ENCODE measurements at places on chromosomes 2 and 18.

DNA sequence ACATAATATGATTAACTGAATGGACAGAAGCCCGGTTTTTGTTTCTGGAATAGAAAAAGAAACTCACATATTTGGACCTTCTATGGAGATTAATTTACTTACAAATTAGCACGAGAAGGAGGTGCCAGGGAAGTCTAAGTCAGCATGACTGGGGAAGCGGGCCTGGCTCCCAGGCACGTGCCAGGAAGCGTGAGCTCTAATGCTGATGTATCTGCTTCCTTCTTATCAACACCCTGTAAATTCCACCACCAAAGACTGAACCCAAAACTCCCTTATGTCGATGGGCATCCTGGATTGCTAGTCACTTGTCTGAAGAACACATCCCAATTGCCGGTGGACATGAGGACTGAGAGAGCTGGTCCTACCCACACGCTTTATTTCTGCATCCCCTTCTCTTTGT, 134.5 kb downstream of the GALNT14 start:
- no peak for DNase-seq

GRCh38 chr2:146527166-146527565, 1317.7 kb upstream of the ACVR2A start:
- DNase-seq = no peak

GRCh38 chr2:105379741-105380186, 19.1 kb downstream of the FHL2 start:
- DNase-seq = no peak

DNA sequence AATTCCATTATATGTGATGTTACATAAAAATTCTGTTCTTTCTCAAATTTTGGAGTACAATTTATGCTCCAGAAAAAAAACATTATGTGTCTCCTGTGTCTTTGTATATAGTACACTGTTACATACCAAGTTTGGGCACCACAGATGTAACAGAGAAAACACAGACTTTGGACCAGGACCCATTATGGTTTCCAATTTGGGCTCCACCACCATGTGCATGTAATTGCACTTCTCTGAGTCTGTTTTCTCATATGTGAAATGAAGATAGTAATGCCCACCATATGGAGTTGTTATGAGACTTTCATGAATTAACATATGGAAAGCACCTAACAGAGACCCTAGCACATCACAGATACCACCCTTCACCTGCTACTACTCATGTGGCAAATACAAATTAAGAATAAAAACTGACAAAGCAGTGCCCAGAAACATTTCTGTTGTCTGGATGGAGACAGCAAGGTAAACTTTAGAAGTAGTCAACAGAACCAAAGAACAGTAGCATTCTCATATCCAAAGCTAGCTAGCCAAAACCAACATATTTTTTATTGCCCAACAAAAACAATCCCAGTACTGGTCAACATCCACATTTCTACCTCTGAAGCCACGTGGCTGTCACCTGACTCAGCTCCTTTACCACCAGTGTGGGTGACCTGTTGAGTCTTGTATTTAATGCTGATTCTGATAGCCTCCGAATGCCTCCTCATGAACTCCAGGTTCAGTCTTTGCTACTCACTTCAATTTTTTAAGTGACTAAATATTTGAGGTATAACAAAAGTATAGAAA, 42.9 kb downstream of the ANTXR1 start:
- DNase-seq = no peak

- no peak for DNase-seq
Observed at GRCh38 chr2:191907091-191907490, 60.2 kb upstream of the CAVIN2 start.

DNA sequence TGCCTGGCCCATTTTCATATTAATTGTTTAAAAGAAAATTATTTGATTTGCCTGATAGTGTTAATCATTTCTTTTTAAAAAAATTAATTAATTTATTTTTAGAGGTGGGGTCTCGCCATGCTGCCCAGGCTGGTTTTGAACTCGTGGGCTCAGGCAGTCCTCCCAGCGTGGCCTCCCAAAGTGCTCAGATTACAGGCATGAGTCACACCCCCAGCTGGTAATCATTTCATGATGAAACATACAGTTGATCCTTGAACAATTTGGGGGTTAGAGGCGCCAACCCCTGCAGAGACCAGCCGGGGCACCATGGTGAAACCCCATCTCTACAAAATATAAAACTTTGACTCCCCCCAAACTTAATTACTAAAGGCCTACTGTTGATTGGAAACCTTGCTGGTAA, 7.9 kb downstream of the GPN1 start:
- no peak for DNase-seq

DNA sequence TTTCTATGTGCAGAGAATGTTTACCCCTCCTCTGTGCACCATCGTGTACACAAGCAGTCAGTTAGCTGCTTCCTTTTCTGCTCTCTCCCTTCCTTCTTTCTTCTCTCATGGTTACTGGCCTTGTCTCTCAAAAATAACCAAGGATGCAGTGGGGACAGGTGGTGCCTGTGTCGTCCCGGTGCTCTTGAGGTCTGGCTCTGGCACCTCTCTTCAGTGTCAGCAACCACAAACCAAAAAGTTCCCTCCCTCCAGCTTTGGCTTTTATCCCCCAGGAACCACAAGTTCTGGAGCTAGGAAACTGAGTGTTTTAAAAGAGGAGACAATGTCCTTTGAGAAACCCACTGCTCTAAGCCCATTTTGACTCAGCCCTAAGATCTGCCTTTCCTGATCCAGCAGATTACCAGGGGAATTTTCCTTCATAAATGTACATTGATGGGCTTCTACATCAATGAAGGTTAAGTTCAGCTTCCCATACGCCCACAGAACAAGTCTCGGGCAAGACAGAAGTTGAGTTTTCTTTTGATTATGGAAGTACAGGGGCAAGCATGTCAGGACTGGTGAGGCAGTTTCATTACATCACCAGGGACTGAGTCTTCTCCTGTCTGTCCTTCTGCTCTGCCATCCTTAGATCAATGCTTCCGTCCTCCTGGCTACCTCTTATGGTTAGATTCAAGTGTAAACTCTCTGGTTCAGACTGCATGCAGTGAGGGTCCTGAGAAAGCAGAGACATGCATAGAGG, 232.2 kb downstream of the SETBP1 start:
- DNase-seq = no peak

DNA sequence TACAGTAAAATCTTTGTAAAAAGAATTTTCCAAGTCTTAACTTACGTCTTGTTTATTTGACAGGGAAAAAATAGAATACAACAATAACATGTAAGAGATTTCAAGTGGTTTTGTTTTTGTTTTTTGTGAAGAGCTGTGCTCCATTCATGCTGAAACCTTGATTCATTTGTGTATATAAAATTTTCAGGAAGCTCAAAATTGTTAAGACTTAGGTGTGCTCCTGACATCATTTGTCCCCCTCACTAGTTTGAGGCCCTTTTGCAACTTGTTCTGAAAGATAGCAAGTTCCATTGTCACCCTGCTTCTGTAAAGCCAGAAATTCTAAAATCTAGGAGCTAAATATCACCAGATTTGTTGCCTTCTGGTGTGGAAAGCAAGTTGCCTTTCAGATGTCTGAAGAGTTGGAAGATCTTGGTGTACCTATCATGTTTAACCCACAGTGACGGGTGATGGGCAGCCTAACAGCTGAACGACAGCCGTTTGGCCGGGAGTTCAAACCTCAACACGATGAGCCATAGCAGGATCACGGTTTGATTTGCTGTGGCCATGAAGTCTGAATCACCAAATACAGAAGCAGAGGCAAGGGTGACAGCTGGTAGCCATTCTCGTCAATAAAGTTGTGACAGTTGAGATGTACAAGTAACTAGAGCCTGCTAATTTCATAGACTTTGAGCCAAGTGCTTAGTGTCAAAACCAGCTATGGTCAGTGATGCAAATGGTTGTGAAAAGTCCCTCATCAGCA, 205.5 kb upstream of the SP5 start:
- DNase-seq = no peak

DNA sequence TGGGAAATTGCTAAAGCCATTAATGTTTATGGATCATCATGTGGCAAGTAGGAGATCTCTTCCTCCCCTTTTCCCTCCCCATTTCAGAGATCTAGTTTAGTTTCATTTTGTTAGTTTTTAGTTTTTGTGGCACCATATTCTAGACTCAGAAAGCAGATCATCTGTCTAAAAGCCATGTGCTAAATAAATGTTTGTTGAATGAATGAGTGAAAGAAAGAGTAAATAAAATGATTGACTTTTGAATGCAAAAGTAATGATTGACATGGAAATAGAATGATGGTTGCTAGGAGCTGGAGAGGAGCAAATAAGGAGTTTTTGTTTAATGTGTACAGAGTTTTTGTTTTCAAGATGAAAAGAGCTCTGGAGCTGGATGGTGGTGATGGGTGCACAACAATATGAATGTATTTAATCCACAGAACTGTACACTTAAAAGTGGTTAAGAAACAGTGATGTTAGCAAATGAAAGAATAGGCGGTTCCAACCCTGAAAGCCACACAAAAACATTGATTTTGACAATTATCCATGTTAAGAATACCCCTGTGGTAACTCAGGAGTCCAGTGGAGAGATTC, 23.6 kb downstream of the TMEM178A start:
- DNase-seq = no peak

DNA sequence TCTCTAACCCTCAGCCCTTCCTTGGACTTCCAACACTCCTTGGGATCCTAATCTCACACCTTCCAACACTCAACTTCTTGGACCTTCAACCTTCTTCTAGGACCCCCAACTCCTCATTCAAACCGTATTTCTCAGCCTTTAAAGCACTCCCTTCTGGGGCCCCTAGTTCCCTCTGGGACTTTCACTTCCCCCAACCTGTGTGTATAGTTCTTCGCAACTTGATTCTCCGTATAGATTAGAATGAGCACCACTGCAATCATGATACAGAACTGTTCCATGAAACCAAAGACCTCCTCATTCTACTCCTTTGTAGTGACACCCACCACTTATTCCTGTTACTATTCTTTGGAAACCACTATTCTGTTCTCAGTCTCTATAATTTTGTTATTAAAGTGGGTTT, 62.0 kb upstream of the NFU1 start:
- no peak for DNase-seq

- DNase-seq = no peak
Observed at GRCh38 chr18:80227472-80227871, 19.8 kb downstream of the PARD6G start.

GRCh38 chr2:177689623-177690022, 297.1 kb downstream of the AGPS start:
- DNase-seq = no peak

GRCh38 chr2:128790541-128791001, 471.9 kb upstream of the HS6ST1 start:
- DNase-seq = no peak

DNA sequence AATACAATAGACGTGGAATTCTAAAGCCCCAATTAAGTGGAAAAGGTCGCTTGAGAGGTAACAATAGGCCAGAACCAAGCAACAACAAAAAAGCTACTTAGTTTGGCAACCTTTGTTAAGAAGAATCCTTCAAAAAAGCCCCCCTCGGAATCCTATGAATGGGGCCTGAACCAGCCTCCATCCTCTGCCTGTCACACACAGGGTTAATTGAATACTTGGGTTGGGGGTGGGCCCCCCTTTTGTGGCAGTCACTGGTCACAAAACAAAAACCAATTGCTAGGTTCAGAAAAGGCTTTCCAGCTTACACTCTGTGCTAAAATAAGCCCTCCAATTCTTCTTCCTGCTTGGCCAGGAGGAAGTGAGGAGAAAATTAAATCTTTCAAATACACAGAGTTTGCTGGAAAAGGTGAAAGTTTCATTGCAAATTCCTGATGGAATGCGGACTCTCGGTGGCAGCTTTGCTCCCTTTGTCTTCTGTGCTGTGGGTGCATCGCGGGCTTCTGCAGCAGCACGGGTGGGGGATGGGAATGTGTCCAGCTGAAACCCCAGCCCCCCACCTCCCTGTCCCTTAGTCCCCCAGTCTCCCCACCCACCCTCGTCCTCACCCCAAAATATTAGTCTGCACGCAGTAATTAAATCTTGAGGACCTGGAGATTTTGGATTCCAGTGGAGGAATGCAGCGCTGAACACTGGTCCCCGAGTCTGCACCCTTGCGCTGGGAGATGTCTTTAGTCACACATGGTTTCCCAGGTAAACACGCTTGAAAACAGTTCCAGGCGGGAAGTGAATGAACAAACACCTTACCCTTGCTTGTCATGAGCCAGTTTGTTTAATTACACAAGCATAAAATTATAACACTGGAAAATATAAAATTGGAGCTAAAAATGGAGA, 254.3 kb downstream of the SOX11 start:
- DNase-seq = no peak

- DNase-seq = no peak
Observed at GRCh38 chr2:171345971-171346722, 87.6 kb downstream of the METTL8 start.

DNA sequence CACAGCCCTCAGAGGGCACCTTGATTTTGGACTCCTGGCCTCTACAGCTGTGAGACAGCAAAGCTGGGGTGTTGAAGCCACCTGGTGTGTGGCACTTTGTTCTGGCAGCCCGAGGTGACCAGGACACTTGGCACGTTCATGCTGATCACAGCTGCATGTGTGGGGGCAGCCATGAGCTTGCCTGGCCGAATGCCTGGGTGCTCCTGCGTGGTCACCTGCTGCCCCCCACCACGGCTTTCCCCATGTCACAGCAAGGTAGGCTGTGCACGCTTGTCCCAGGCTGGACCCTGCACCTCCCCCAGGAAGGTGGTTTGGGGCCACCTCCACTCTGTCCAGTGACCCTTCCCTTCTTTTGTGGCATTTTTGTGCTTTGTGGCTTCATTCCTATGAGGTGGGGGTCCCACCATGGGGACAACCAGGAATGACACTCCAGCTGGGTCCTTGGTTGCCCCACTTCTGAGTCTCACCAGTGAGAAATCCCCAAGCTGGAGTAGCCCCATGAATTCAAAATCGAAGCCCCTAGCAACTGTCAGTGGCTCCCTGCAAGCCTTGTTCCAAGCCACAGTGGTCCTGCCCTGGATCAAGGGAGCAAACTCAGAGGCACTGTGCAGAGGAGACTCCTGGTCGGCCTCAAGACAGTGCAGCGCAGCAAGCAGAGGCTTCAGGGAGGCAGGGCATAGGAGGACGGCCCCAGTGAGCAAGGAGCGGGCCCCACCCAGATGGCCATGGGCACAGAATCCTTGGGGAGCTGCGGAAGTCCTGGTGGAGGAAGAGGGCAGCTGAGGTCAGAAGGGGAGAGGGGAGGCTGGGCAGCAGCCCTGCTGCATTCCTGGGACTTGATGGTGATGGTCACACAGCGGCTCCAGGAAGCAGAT, 121.4 kb upstream of the HS6ST1 start:
- DNase-seq = no peak

DNA sequence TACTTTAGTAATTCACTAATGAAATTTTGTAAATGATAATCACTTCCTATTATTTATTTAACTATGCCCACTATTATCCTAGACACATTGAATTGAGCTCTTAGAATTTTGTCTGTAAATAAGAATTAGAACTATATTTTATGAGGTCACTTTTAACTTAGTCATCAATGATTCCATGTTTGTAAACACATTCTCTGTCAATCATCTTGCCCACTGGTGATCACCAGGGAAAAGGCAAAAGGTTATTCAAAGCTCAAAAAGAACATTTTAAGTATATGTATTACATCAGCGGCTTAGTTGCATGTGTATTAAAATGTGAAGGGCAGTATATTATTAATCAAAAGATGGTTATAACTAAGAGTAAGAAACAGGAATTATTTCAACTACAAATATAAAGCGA, 25.2 kb downstream of the SCN9A start:
- no peak for DNase-seq

Measured in renal pelvis (tissue), 12 donors.